Activated T-cell treated with anti-CD3 and anti-CD28 coated beads, Interleukin-2, amount 50 U/mL, for 72 hours (primary cell): ENCODE measurements at places on chromosomes 16 and 17. TPM values are rescaled to one million over a fixed set of nuclear protein-coding genes. Genes with fewer than 3 reads are reported as not detected.

GPR179 gene
- total RNA-seq = 0.09 TPM

DNA sequence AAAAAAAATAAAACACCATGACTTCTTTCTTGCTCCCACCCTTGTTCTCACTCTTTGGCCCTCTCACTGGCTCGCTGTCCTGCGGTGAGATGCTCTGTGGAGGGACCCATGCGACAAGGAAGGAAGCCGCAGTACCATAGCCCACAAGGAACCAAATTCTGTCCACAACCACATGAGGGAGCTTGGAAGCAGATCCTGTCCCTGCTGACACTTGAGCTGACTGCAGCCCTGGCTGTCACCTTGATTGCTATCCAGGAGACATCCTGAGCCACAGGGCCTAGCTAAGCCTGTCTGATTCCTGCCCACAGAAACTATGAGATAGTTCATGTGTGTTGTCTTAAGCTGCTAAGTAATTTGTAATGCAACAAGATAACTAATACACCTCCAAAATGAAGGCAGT, 4.8 kb upstream of the MT2A start:
- no peaks in the 10 kb centered on the region for H3K36me3 ChIP-seq
- H3K4me1 ChIP-seq = peaks cover 38% of the 10 kb centered on the region
- H3K27me3 ChIP-seq = peaks cover 14% of the 10 kb centered on the region
- DNase-seq = no peak
- H3K4me3 ChIP-seq = no peak overlapping the region

- no peak for DNase-seq
- peaks cover 14% of the 10 kb centered on the region for H3K27me3 ChIP-seq
- no peak overlapping the region for H3K27ac ChIP-seq
- H3K36me3 ChIP-seq = no peaks in the 10 kb centered on the region
These were observed 43.0 kb downstream of the TRARG1 start for GRCh38 chr17:1322480-1322879.

DNA sequence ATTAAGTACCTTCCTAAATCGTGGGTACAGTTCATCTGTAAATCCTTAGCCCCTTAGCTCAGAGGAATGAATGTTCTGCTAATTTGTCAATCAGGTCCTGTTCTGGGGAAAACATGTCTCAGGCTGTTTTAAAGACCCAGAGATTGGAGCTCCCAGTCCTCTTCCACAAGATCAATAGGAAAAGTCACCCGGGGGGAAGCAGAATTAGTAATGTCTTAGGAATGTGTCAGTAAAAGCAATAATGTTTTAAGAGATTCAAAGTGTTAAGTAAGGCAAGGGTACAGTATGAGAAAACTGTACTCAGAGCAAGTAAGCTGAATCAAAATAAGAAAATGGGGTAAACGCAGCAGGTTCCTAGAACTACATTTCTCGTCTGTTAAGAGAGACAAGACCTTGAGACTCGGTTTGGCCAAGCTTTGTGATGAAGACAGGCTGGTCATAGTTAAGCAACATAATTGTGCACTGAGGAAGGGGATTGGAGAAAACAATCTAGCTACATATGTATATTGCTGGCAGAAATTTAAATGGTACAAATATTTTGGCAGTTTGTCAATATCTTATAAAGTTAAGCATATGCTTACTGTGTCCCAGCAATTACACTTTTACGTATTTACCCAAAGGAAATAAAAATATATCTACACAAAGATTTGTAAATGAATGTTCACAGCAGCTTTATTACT, 192.9 kb upstream of the C17orf78 start:
- no peak overlapping the region for H3K27ac ChIP-seq
- H3K27me3 ChIP-seq = no peaks in the 10 kb centered on the region
- DNase-seq = no peak
- no peaks in the 10 kb centered on the region for H3K4me1 ChIP-seq
- peaks cover 2% of the 10 kb centered on the region for H3K36me3 ChIP-seq
- H3K4me3 ChIP-seq = no peak overlapping the region

- no peaks in the 10 kb centered on the region for H3K27me3 ChIP-seq
- no peak for DNase-seq
- H3K4me3 ChIP-seq = no peak overlapping the region
- H3K27ac ChIP-seq = no peak overlapping the region
- peaks cover 13% of the 10 kb centered on the region for H3K36me3 ChIP-seq
- H3K4me1 ChIP-seq = no peaks in the 10 kb centered on the region
These were observed 19.6 kb downstream of the PFAS start for GRCh38 chr17:8268550-8269298.
